Right hindlimb (tissue), 1 donor: ENCODE measurements at places on chromosomes 7 and 10.

DNA sequence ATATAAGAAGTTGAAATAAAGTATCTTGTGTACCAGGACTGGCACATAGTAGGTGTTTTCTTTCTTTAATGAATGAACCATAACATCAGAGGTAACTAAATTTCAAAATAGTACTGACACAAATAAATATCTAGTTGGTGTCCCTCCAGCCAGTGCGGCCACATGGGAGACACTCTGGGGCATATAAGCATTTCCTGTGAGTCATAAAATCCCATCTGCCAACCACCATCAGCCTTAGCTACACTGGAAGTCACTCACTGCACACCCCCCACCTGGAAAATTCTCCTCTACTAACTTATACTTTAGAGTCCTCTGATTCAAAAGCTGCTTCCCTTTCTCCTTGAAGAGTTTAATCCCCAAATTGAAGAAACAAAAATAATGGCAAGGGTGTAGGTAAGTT, 32.5 kb downstream of the DYDC1 start:
- no peak for DNase-seq

DNA sequence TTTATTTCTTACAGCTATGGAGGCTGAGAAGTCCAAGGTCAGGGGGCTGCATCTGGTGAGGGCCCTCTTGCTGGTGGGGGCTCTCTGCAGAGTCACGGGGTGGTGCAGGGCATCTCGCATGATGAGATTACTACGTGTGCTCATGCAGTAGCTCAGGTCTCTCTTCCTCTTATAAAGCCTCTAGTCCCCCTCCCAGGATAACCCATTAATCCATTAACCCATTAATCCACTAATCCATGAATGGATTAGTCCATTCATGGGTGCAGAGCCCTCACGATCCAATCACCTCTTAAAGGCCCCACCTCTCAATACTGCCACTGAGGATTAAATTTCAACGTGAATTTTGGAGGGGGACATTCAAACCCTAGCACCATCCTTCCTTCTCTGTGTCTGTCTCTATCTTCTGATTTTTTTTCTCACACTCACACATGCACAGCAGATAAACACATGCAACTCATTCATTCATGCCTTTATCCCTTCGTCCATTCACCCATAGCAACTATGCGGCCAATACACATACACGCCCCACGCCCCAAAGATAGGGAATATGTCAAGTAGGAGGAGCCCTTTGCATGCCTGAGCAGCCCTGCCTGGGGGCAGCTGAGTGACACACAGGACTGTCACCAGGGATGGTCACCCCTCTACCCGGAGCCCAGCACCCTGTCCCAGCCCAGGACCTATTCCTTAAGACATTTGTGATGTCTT, 86.5 kb downstream of the C10orf105 start:
- no peak for DNase-seq

GRCh38 chr7:96314402-96315124, 7.3 kb downstream of the SLC25A13 start:
- no peak for DNase-seq

- peak; percentile 20 for DNase-seq
Observed at GRCh38 chr7:509426-510130, 10.1 kb downstream of the PDGFA start.

DNA sequence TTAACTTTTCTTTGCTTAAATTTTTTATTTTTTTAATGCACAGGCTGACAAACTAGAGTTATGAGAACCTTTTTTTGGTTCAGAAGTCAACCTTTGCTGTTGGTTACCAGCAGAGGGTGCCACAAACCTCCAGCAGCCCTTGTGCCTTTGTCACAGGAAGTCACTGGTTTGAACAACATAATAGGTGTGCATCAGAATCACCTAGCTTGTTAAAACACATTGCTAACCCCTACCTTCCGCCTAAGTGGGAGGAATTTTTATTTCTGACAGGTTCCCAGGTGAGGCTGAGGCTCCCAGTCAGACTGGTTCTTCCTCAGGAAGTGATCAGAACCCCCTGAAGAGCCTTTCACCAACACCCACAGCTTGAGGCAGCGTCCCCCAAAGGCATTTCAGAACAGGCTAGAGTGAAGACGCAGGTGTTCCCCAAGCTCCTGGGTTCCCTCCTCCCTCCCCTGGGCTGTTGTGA, 22.6 kb upstream of the VDAC2 start:
- DNase-seq = no peak

DNA sequence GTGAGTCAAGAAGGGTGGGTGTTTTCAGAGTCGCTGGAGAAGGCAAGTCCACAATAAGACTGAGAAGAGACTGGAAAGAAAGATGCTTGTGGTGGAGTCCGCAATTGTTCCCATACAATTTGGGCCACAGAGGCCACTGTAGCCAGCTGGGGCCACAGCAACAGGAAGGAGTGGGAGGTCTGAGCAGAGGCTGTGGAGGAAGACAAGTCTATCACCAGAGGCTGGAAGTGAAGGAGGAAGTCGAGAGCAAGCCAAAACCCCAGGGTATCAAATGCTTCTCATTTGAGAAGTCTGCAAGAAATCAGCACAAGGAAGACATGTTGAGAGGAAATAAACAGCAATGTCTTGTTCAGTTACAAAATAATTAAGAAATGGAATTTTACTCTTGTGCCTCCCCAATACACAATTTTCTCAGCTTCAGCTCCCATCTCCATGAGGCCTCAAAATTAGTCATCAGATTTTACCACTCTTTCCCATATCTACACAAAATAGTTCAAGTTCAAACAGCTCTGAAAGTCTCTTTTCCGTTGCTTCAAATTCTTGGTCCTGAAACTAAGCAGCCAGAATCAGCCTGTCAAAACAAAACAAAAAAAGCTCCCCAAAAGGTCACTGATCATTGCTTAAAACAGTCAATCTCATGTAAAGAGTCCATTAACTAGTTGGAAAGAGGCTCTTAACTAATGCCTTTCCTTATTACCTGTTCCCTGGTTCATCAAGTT, 31.6 kb downstream of the SLC16A12 start:
- no peak for DNase-seq

DNA sequence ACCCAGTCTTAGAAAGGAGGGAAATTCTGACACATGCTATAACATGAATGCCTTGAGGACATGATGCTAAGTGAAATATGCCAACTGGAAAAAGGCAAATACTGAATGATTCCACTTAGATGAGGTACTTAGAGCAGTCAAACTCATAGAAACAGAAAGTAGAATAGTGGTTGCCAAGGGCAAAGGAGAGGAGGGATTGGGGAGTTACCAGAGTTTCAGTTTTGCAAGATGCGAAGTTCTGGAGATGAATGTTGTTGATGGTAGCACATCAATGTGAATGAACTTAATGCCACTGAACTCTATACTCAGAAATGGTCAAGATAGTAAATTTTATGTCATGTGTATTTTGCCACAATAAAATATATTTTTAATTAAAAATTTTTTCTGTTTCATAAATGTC, 38.9 kb downstream of the DRGX start:
- DNase-seq = no peak

DNA sequence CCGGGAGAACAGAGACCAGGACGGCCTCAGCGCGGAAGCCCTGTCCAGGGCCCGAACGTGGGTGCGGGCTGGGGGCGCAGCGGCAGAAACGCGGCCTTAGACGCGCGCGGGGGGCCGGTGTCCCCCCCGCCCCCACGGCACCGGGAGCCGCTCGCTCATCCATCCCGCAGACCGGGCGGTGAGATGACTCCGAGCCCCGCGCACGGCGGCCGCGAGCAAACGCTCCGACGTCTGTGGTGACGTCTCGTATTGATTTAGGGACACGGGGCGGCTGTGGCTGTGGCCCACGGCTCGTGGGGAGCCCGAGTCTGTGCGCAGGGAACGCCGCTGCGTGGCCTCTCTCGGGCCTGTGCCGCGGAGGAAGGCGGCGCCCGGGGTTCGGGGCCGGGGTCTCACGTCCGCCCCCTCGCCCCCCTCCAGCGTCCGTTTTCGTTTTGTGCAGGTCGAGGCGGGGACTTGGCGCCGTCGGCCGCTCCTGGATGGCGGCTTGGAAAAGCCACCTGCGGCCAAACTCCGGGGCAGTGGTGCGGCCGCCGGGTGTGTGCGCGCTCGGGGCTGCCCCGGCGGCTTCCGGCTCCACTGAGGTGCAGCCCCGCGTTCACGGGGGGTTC, 1.0 kb upstream of the NKX6-2 start:
- DNase-seq = no peak

GRCh38 chr10:77240041-77240652, 397.5 kb downstream of the KCNMA1 start:
- DNase-seq = peak; percentile 54

DNA sequence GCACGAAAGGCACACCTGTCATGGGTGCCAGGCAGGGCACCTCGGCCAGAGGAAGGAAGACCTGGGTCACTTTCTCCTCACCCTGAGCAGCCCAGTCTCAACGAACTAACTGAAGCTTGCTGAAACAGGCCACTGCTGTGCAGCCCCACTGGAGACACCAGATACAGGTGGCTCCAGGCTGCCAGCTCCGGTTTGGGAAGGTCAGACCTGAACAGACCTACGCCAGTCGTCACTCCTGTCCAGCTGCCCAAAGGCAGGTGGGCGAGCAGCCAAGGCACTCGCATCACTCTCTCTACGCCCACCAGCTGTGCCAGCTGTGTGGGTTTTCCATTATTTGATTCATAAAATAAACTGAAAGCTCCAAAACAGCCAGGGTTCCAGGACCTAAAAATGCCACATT, 256.1 kb downstream of the ZMYND11 start:
- DNase-seq = no peak

GRCh38 chr10:93384006-93384405, 98.1 kb downstream of the MYOF start:
- DNase-seq = no peak

DNA sequence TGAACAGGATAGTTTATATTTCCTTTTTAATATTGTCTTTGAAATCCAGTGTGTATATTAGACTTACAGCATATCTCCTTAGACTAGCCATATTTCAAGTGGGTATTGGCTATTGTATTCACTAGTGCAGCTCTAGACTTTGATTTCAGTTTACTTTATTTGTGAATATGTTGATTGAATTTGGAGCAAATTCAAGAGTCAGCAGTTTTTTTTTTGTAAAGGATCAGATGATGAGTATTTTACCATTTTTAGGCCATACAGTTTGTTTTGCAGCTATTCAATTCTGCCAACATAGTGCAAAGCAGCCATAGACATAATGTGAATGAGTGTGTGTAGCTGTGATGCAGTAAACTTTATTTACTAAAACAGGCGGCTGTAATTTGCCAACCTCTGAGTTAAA, 4.6 kb downstream of the STK31 start:
- DNase-seq = no peak

DNA sequence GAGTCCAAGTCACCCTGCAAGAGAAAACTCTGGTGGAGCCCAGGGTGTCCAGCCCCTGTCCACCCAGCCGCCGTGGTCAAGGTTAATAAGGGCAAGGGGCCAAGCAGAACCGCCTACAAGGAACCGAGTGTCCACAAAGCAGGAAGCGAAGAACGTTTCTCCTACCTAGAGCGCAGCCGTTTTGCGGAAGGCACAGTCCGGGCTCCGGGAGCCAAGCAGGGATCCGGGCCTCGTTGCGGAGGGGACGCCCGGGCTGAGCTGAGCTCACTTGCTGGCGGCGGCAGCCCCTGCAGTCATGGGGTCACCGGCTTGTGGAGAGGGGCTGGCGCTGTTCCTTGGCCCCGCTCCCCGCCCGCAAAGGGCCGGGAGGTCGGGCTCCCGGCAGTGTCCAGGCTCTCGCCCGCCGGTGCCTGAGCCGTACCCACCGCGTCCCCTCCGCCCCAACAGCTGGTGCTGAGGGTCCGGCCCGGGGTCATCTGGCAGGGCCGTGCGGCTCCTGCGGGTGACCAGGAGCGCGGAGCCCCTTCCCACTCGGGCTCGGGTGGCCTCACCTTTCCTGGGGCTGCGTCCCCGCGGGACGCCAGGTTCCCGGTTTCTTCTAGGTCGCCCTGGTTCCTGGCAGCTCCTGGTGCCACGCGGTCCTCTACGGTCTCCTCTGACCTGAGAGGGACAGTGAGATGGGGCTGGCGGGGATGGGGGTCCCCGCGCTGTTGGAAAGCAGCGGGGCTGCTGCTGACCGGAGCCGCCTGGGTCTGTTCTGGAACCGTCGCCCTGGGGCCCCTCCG, 14.0 kb upstream of the ZNF273 start:
- DNase-seq = peak; percentile 45

- DNase-seq = no peak
Observed at GRCh38 chr7:5423306-5423975, at the start of gene TNRC18. Gene TNRC18, minus strand, starts transcription at chr7:5423834. Its CDS starts 2,588 bp downstream, at chr7:5421246.

DNA sequence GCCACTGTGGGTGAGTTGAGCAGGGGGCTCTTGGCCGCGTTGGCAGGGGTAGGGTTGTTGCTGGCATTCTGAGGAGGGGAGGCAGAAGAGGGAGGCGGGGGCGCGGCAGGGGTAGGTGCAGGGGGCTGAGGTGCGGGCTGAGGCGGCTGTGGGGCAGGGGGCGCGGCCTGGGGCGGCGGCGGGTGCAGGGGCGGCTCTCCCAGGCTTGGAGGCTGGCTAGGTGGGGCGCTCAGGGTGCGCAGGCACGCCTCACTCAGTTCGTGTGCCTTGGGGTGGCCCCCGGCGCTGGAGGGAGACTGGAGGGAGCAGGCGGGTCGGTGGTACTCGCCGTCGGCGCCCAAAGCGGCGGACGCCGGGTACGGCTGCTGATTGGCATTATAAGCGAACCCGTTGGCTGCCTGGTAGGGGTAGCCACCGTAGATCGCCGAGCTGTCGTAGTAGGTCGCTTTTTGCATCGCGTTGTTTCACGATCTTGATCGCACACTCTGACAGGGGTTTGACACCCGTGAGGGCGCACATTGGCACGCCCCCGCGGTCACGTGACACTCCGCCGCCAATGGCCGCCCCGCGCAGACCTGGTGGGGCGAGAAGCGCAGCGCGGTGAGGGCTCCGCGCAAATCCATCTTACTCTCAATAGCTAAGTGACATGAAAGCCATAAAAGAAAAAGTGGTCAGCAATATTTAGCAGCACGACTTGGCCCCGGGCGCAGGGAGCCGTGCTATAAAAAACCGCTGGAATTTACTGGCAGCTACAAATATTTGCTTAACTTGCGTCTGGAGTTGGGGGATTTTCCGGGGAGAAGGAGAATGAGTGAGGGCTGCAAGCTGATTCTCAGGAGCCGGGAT, 7.9 kb upstream of the HOXA2 start:
- peak; percentile 80 for DNase-seq

DNA sequence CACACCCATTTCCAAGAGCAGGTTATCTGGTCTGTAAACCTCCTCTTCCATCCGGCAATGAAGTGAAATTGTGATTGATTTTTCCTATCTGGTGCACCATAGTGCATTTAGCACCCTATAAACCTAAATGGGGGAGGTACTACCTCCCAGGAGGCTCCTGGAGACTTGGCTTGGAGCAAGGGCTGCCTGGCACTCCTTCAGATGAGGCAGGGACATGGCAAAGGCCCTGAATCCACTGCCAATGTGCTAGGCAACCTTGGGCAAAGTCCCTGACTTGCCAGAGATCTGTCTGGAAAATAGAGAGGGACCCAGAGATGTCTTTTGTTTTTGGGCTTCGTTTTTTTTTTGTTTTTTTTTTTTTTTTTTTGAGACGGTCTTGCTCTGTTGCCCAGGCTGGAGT, 6.7 kb upstream of the GRID1 start:
- DNase-seq = no peak

DNA sequence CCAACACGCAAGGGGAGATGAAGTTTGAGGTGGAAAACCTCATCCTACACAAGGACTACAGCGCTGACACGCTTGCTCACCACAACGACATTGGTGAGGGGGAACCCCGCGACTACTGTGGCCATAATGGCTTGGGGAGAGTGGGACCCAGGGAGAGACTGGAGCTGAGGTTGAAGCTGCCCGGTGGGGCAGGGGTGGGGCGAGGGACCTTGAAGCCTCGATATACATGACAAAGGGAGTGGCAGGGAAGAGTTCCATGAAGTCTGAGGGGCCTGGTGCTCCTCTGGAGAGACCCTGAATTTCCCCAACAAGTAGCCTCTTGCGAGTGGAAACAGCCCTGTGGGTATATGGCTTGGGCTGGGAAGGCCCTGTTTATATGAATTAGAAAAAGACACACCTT, 3.1 kb downstream of the PLAU start:
- no peak for DNase-seq
